ENCODE measurements at places on chromosomes 12 and 14.

DNA sequence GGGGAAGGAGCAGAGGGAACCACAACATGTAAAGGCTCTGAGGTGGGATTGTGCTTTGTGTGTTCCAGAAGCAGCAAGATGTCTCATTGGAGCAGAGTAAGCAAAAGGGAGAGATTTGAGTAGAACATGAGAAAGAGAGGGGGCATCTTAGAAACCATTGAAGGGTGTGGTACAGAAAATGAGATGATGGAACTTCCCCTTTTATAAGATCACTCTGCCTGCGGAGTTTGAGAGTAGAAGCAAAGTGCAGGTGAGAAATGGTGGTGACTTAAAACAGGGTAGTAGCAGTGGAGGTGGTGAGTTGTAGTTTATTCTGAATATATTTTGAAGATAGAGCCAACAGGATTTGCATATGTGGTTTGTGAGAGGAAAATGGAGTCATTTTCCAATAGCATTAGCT lies 56.0 kb downstream of the FBXO34 start:
- no peak for DNase-seq

DNA sequence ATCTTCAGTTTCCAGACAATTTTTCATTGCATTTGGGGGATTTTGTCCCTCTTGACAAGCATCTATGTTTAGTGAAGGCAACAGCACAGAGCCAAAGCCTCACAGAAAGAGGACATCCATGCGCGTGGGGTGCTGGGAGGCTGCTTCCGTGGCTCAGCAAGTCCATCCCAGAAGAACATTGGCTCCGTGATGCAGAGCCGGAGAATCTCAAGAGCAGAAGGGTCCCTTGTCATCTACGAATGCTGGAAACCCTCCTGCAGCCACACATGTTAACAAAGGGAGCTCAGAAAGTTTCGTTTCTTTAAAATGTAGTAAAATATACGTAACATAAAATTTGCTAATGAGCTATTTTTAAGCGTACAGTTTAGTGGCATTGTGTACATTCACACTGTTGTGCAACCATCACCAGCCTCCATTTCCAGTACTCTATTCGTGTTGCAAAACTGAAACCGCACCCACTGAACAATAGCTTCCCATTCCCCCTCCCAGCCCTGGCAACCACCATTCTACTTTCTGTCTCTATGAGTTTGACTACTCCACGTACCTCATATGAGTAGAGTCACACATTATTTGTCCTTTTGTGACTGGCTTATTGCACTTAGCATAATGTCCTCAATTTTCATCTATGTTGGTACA lies 185.9 kb downstream of the TTC7B start:
- DNase-seq, result no peak

GRCh38 chr12:112463478-112463877 lies 44.7 kb downstream of the PTPN11 start:
- DNase-seq, result no peak

GRCh38 chr14:56120091-56120691 lies 2.0 kb downstream of the PELI2 start:
- DNase-seq, result no peak

GRCh38 chr12:18700271-18700670 lies 37.5 kb downstream of the PLCZ1 start:
- DNase-seq, result peak; percentile 69

GRCh38 chr12:69630191-69630590 lies 19.5 kb upstream of the LRRC10 start:
- DNase-seq, result no peak

- no peak for DNase-seq
These were observed 22.9 kb downstream of the ZNF268 start for GRCh38 chr12:133204264-133204603.

- DNase-seq, result peak; percentile 8
These were observed 705.1 kb downstream of the MED13L start for GRCh38 chr12:115572440-115572839.

GRCh38 chr12:100778967-100779590 lies 15.5 kb upstream of the ANO4 start:
- no peak for DNase-seq

DNA sequence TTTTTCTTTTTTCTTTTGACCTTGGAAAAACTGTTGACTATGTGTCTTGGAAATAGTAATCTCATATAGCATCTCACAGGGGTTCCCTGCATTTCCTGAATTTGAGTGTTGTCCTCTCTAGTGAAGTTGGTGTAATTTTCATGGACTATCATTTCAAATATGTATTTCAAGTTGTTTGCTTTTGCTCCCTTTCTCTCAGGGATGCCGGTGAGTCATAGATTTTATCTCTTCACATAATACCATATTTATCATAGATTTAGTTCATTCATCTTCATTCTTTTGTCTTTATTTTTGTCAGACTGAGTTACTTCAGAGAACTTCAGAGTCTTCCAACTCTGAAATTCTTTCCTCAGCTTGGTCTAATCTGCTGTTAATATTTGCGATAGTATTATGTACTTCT lies 1320.6 kb downstream of the LRFN5 start:
- DNase-seq, result no peak

GRCh38 chr14:68195126-68195525 lies 375.5 kb downstream of the RAD51B start:
- DNase-seq, result no peak

DNA sequence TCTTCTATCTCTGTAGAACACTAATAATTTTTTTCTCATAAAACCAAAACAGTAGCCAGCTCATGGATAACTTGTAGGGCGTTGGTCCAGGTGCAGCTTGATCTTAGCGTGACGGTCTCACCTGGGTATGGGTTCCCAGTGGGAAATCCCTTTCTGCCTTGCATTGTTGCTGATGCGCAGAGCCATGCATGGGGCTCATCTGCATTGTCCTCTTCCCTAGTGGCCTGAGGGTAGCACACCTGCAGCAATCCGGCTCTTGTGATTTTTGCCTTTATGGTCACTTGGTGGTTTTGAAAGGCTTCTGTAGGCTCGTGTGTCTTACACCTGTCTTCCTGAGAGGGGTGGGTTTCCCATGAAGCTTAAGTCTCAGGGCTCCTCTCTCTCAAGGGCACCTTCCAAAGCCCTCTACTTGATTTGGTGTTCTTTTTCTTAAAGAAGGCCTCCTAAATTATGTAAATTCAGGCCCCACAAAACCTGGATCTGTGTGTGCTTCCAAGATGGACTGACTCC lies 130.6 kb downstream of the PRKCH start:
- no peak for DNase-seq

DNA sequence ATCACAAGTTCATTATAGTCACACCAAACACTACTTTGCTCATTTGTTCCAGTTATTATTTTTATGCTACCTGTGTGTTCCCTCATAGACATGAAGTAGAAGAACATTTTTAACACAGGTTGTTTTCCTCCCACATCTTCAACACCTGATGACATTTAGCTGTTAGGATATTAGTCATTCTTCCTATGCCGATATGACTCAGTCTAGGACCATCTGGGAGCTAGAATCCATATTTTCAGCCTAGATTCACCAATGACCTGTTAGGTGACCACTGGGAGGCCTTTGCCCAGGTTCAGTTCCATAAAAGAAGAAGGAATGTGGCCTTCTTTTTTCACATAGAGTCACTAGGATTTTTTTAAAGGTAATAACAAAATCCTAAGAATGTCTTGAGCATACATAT lies 222.8 kb downstream of the C12orf42 start:
- DNase-seq, result no peak

DNA sequence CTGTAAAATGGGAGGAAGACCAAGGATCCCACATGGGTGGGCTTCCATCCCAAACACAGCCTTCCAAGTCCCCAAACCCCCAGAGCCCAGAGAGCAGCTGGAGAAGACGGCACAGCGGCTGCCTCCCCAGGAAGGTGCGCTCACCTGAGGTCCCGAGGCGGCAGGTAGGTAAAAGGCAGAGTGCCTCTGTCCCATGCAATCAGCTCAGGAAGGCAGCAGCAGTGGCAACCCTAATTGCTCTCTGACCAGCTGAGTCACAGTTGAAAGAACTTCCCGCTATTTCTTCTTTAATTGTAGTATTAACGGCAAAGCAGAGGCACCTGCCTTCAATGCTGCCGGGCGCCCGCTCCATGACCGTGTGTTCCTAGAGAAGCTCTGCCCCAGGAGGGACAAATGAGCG lies 91.1 kb upstream of the BCL11B start:
- DNase-seq, result no peak

- no peak for DNase-seq
These were observed 12.1 kb upstream of the ESPL1 start for GRCh38 chr12:53255996-53256395.

DNA sequence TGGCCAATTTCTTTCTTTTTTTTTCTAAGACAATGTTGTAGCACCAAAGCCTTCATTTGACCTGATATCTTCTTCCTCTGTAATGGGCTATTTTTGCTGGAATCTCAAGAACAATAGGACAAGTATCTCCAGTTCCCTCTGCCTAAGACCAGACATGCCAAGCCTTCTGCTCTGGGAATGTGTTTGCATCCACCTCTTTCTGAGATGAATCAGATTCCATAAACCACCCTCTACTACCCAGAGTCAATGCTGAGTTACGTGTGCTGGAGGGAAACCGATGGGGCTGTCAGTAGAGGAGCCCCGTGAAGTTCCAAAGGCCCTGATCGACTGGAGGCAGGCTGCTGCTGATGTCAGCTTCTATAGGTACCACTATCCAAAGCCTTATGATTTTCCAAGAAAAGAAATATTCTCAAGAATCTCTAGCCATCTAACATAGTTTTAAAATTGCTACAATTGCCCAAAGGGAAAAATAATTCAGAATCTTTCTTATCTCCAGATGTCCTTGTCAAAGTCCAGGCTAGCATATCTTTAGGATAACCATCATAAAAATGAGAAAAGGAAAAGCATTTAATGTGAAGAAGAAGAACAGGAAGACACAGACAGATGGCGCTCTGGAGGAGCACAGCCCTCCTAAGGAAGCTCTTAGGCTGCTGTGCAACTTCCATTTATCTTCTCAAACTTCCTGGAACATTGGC lies 101.9 kb downstream of the SLC8A3 start:
- peak; percentile 35 for DNase-seq

- no peak for DNase-seq
These were observed 71.1 kb downstream of the B4GALNT3 start for GRCh38 chr12:530821-531220.

DNA sequence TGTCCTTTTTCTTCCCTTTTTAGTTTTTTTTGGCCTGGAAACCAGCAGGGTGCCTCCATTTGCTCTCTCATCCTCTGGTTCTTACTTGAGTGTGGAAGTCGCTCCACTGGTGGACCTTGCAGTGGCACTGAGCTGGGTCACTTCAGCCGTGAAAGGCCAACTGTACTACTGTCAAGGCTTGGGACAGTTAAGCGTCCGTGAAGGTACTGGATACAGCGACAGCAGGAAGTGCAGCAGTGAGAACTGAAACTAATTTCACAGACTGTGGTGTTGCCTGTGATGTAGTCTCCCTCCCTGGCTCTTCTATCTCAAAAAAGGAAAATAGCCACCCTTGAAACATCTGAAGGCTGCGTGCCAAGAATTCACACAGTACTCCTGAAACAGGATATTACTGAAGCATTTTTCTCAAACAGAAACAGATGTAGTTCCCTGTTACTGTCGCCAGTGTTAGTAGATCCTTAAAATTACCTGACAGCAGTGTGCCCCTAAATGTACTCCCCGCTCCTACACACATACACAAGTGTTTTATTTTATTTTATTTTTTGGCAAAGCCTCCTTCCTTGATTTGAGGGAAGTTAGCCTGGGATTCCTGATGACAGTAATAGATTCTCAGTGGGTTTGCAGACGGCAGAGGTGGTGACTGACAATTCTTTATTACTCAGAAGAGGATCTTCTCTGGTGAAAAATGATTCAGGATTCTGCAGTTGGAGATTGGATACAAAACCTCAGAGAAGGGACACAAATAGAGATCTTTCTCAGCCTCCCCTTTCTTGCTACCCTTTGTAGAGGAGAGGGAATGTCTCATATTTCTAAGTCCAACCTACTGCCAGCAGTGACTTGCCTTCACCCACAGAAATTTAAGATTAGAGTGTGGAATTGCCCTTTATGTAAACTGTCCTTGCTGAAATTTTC lies 4.4 kb downstream of the SUSD6 start:
- peak; percentile 89 for DNase-seq

DNA sequence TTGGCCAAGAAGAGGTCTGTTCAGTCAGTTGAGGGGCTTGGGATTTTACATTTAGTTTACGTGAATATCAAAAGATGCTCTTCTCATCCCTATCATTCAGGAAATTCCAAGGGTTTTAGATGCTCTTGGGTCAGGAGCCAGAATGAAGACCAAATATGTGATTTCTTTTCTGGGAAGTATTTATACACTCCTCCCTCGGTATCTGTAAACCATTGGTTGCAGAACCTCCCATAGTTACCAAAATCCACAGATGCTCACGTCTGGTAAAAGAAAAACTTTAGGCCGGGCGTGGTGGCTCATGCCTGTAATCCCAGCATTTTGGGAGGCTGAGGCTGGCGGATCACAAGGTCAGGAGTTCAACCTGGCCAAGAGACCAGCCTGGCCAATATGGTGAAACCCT lies 75.9 kb downstream of the TNFAIP2 start:
- DNase-seq, result peak; percentile 67

- no peak for DNase-seq
These were observed 669 bp upstream of the KCNK13 start for GRCh38 chr14:90060965-90061684.

DNA sequence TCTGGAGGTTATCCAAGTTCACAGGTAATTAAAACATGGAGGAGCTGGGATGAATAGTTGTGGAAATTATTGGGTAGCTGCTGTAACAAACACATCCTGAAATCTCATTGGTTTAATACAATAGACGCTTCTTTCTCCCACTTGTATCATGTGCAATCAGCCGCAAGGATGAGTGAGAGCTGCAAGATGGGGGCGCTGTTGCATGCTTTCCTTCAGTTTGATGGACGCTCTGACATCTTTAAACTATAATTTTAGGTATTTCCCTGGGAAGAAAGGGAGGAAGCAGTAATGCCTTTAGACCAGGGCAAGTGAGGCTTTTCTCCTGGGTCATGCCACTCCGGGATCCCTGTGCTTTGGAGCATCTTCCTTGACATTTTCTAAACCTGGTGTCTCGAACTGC lies 178.7 kb downstream of the PAWR start:
- DNase-seq, result no peak

DNA sequence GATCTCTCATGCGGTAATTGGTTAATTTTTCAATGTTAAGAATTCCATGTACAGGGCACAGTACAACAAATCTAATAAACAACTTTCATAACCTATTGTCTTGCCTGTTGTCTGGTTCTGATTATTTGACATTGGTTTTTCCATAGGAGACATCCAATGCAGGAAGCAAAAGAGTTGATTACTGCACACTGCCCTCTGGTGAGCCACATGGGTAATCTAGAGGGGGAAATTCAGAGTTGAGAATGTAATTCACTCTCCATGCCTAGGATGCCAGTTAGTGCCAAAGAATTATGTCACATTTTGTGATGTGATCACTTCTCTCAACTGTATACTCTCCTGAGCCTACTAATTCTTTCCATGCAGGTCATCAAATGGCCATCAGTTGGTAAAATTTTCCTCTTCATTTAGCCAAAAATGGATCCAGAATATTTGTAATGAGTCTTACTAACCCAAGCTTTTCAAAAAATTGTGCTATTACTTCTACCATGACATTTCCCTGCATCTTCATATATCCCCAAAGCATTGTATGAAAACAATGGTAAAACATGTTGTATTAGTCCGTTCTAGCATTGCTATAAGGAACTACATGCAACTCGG lies 17.7 kb upstream of the CCDC91 start:
- DNase-seq, result peak; percentile 67

Measured in fibroblast of upper back skin (primary cell).